Right atrium auricular region (tissue), 2 donors: ENCODE measurements at places on chromosomes 5 and 9. TPM values are rescaled to one million over a fixed set of nuclear protein-coding genes. Genes with fewer than 3 reads are reported as not detected.

The SOX30 gene
- total RNA-seq = not detected

GRCh38 chr9:128568470-128569078 is 16.2 kb downstream of the SPTAN1 start:
- peaks cover 63% of the 10 kb centered on the region for H3K36me3 ChIP-seq
- H3K4me1 ChIP-seq = peaks cover 30% of the 10 kb centered on the region
- H3K4me3 ChIP-seq = no peak overlapping the region

GRCh38 chr5:111668477-111669414 is 88.2 kb downstream of the NREP start:
- H3K4me3 ChIP-seq = no peak overlapping the region
- no peaks in the 10 kb centered on the region for H3K36me3 ChIP-seq
- no peak overlapping the region for H3K27ac ChIP-seq
- no peak for DNase-seq
- H3K27me3 ChIP-seq = no peaks in the 10 kb centered on the region
- H3K4me1 ChIP-seq = no peaks in the 10 kb centered on the region

DNA sequence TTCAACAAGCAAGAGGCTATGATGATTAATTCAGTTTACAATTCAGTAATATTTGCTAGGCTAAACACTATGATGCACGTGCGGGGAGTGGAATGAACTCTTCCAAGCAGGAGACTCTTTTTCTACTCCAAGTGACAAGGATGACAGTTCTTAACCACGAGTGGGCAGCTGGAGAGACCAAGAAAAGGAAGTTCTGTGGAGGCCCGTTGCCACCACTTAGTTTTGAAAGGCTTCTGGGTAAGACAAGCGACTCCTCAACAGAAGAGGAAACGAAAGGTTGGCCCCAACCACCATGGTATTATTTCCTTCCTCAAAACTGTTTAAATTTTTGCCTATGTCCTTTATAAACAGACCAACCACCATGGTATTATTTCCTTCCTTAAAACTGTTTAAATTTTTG is 2.8 kb downstream of the DCAF12 start:
- peaks cover 13% of the 10 kb centered on the region for H3K36me3 ChIP-seq
- no peaks in the 10 kb centered on the region for H3K27me3 ChIP-seq
- H3K4me3 ChIP-seq = no peak overlapping the region
- no peak overlapping the region for H3K27ac ChIP-seq
- DNase-seq = peak; percentile 62

DNA sequence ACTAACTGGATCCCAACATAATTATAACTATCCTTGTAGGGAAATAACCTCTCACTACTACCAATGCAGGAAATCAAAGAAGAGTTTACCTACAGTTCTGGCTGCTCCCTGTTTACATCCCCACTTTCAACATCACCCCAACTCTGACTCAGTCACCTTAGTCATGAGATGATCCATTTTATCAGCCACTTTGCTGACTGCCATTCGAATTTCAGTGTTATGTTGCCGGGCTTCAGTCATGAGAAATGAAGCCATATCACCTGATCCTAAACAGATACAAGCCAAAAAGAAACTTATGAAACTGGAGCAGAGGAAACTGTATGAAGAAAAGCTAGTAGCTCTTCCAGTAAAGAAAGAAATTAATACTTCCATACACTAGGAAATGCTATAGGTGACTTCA is 33.7 kb downstream of the SLC31A2 start:
- H3K4me3 ChIP-seq = no peak overlapping the region
- H3K27ac ChIP-seq = no peak overlapping the region
- no peaks in the 10 kb centered on the region for H3K27me3 ChIP-seq
- H3K4me1 ChIP-seq = no peaks in the 10 kb centered on the region

DNA sequence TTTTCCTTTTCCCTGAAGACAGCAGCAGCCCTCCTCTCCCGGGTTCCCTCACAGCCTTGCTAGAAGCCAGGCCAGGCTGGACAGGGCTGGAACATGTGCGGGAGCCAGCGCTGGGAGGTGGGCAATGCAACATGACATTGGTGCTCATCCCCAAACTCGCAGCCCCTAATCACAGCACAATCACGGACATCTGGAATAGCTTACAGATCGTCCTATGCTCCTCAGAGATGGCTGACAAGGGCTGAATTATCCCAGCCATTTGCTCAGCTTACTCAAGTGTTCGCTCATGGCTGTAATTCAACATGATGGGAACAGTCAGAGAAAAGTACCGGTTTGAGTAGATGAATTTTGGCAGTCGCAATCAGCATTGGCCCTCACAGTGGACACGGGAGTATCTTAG is 49.8 kb downstream of the FSTL4 start:
- no peaks in the 10 kb centered on the region for H3K27me3 ChIP-seq
- no peaks in the 10 kb centered on the region for H3K36me3 ChIP-seq
- no peak overlapping the region for H3K4me3 ChIP-seq
- no peak overlapping the region for H3K27ac ChIP-seq
- H3K4me1 ChIP-seq = no peaks in the 10 kb centered on the region
- DNase-seq = no peak

The HSD17B4 gene
- 170 TPM for total RNA-seq

GRCh38 chr5:119785057-119785456 is 155.7 kb downstream of the FAM170A start:
- H3K27me3 ChIP-seq = no peaks in the 10 kb centered on the region
- H3K4me3 ChIP-seq = no peak overlapping the region
- H3K27ac ChIP-seq = no peak overlapping the region
- no peak for DNase-seq
- no peaks in the 10 kb centered on the region for H3K4me1 ChIP-seq
- no peaks in the 10 kb centered on the region for H3K36me3 ChIP-seq

GRCh38 chr5:138077064-138077696 is 6.7 kb upstream of the WNT8A start:
- no peak overlapping the region for H3K27ac ChIP-seq
- no peak for DNase-seq

GRCh38 chr5:124909734-124910133 is 163.3 kb upstream of the ZNF608 start:
- no peaks in the 10 kb centered on the region for H3K36me3 ChIP-seq
- DNase-seq = no peak
- H3K4me3 ChIP-seq = no peak overlapping the region
- H3K27ac ChIP-seq = no peak overlapping the region

- no peak overlapping the region for H3K27ac ChIP-seq
- H3K27me3 ChIP-seq = no peaks in the 10 kb centered on the region
- H3K36me3 ChIP-seq = no peaks in the 10 kb centered on the region
- no peak overlapping the region for H3K4me3 ChIP-seq
- peaks cover 19% of the 10 kb centered on the region for H3K4me1 ChIP-seq
- no peak for DNase-seq
Observed at GRCh38 chr5:170292179-170293104, 5.1 kb downstream of the LCP2 start.

GRCh38 chr5:62143268-62144229 is 162.5 kb upstream of the KIF2A start:
- no peaks in the 10 kb centered on the region for H3K27me3 ChIP-seq
- DNase-seq = no peak
- H3K4me3 ChIP-seq = no peak overlapping the region
- H3K27ac ChIP-seq = no peak overlapping the region
- no peaks in the 10 kb centered on the region for H3K36me3 ChIP-seq
- H3K4me1 ChIP-seq = no peaks in the 10 kb centered on the region

GRCh38 chr9:84374516-84374915 is 34.0 kb upstream of the SLC28A3 start:
- no peaks in the 10 kb centered on the region for H3K4me1 ChIP-seq
- no peaks in the 10 kb centered on the region for H3K27me3 ChIP-seq
- H3K27ac ChIP-seq = no peak overlapping the region
- no peak for DNase-seq

The OCLN gene
- total RNA-seq = 3.2 TPM

- no peaks in the 10 kb centered on the region for H3K4me1 ChIP-seq
- H3K36me3 ChIP-seq = no peaks in the 10 kb centered on the region
- DNase-seq = no peak
- H3K4me3 ChIP-seq = no peak overlapping the region
Observed at GRCh38 chr5:4882186-4882585, 257.9 kb upstream of the ADAMTS16 start.

GRCh38 chr5:115810761-115811160 is 5.7 kb downstream of the CDO1 start:
- no peak for DNase-seq
- no peak overlapping the region for H3K27ac ChIP-seq
- H3K4me1 ChIP-seq = no peaks in the 10 kb centered on the region
- no peaks in the 10 kb centered on the region for H3K36me3 ChIP-seq
- no peaks in the 10 kb centered on the region for H3K27me3 ChIP-seq

- no peak overlapping the region for H3K27ac ChIP-seq
- H3K36me3 ChIP-seq = no peaks in the 10 kb centered on the region
- no peaks in the 10 kb centered on the region for H3K27me3 ChIP-seq
Observed at GRCh38 chr9:134192951-134193731, 28.8 kb upstream of the RNU6ATAC start.

GRCh38 chr9:76032797-76033373 is 142.4 kb downstream of the PCSK5 start:
- no peak for DNase-seq
- no peak overlapping the region for H3K4me3 ChIP-seq
- no peak overlapping the region for H3K27ac ChIP-seq
- no peaks in the 10 kb centered on the region for H3K4me1 ChIP-seq
- no peaks in the 10 kb centered on the region for H3K27me3 ChIP-seq
- no peaks in the 10 kb centered on the region for H3K36me3 ChIP-seq

GRCh38 chr9:131848570-131849160 is 108.8 kb upstream of the RAPGEF1 start:
- no peak overlapping the region for H3K27ac ChIP-seq
- no peaks in the 10 kb centered on the region for H3K4me1 ChIP-seq
- no peaks in the 10 kb centered on the region for H3K27me3 ChIP-seq

GRCh38 chr9:79812099-79812498 is 240.3 kb downstream of the TLE4 start:
- no peak overlapping the region for H3K4me3 ChIP-seq
- H3K27ac ChIP-seq = no peak overlapping the region
- no peaks in the 10 kb centered on the region for H3K27me3 ChIP-seq
- H3K4me1 ChIP-seq = no peaks in the 10 kb centered on the region
- no peak for DNase-seq

DNA sequence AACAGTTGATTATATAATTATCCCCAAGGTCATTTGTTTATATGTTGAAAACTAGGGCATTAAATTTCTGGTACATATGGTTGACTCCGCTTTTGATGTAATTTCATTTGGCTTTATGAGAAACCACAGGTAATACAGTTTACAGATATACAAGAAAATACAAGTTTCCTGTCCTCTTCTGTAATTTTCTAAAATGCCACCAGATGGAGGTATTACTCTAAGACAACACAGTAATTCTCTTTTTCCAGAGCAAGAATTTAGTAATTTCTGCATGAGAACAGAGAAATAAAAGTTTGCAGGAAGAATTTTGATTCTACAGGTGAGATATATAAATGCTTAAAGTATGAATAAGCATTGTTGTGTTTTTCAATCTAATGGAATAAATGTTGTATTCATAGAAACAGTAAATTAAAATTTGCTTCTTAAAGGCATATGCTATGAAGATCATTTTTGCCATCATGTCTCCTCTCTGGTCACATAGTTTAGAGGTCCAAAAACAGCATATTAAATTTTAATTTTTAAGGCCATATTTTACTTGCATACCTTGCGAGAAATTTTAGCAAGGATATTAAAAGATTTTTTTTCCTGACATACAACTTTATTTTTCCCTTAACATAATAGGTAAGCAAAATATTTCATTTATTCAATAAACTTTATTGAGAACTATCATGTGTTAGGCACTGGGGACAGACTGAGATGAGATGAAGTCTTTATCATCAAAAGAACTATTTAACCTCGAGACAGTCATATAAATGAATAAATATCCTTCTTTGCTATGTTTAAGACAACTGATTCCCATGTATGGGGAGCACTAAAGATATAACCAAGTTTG is 22.7 kb downstream of the CHD1 start:
- no peak overlapping the region for H3K27ac ChIP-seq
- peaks cover 5% of the 10 kb centered on the region for H3K36me3 ChIP-seq
- H3K4me1 ChIP-seq = no peaks in the 10 kb centered on the region
- H3K27me3 ChIP-seq = no peaks in the 10 kb centered on the region
- DNase-seq = no peak

The AHRR gene
- total RNA-seq = 0.12 TPM

- no peaks in the 10 kb centered on the region for H3K36me3 ChIP-seq
- H3K27ac ChIP-seq = no peak overlapping the region
- H3K4me1 ChIP-seq = no peaks in the 10 kb centered on the region
- H3K4me3 ChIP-seq = no peak overlapping the region
- no peak for DNase-seq
- H3K27me3 ChIP-seq = no peaks in the 10 kb centered on the region
Observed at GRCh38 chr5:127595484-127596368, 53.2 kb upstream of the CTXN3 start.

DNA sequence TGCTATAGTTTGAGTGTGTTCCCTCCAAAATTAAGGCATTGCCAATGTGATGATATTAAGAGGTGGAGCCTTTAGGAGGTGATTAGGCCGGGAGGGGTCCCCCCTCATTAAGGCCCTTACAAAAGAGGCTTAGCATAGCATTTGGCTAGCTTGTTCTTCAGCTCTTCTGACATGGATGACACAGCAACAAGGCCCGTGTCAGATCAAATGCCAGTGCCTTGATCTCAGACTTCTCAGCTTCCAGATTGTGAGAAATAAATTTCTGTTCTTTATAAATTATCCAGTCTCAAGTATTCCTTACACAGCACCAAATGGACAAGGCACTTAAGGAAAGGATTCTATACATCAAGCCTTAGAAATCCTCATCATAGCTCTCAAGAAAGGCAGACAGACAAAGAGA is 31.8 kb downstream of the SLC38A9 start:
- H3K4me3 ChIP-seq = no peak overlapping the region
- no peak for DNase-seq
- peaks cover 26% of the 10 kb centered on the region for H3K4me1 ChIP-seq
- H3K36me3 ChIP-seq = no peaks in the 10 kb centered on the region
- peak overlapping the region; percentile 11 for H3K27ac ChIP-seq
- H3K27me3 ChIP-seq = no peaks in the 10 kb centered on the region

DNA sequence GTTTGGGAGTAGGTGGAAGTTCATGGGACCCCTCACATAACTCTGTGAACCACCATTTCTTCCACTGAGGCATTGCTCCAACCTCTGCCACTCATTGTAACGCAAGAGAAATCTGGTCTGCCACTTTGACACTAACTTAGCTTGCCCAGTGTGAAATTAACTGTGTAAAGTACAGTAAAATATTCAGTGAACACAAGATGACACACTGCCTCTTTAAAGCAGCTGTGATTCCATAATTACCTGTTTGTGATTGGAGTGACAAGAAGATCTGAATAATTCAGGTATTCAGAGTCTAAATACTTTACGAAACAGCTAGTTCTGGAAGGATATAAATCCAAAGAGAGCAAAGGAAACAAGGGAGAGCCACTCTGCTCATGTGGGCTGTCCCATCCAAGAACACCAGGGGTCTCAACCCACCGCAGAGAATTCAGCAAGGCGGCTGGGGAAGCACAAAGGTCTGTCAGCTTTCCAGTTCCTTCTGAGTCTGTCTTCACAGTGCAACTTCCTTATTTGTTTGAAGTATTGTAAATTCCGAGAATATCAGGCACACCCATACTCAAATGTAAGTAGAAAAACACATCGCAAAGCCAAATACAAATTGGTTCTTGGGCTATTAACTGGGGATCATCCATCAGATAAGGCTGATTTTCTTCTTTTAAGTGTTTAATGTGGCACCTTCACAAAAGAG is 86.9 kb downstream of the GNAQ start:
- no peaks in the 10 kb centered on the region for H3K4me1 ChIP-seq
- H3K27ac ChIP-seq = peak overlapping the region; percentile 49
- H3K4me3 ChIP-seq = no peak overlapping the region
